Astrocyte (in vitro differentiated cells and primary cell): ENCODE measurements at places on chromosomes 7 and 10. TPM values are rescaled to one million over a fixed set of nuclear protein-coding genes. Genes with fewer than 3 reads are reported as not detected.

BLNK gene
- total RNA-seq = not detected in 2 replicates

PPRC1 gene
- total RNA-seq = 54.1 and 56.9 TPM in 2 replicates

ADAM22 gene
- total RNA-seq = 1.5 and 2.2 TPM in 2 replicates

TSPAN12 gene
- 9.8 and 13.0 TPM in 2 replicates for total RNA-seq

MGMT gene
- 9.5 and 11.6 TPM in 2 replicates for total RNA-seq

ATRNL1 gene
- total RNA-seq = 15.8 and 17.5 TPM in 2 replicates

MOGAT3 gene
- total RNA-seq = not detected in 2 replicates

LIPN gene
- not detected in 2 replicates for total RNA-seq

GAD2 gene
- total RNA-seq = not detected in 2 replicates

ANKRD61 gene
- total RNA-seq = 0.18 and 0.31 TPM in 2 replicates

- DNase-seq = no peak
- no peak overlapping the region for H3K4me3 ChIP-seq
- no peaks in the 10 kb centered on the region for H3K36me3 ChIP-seq
Observed at GRCh38 chr10:66625709-66626590, 299.9 kb upstream of the LRRTM3 start.

DNA sequence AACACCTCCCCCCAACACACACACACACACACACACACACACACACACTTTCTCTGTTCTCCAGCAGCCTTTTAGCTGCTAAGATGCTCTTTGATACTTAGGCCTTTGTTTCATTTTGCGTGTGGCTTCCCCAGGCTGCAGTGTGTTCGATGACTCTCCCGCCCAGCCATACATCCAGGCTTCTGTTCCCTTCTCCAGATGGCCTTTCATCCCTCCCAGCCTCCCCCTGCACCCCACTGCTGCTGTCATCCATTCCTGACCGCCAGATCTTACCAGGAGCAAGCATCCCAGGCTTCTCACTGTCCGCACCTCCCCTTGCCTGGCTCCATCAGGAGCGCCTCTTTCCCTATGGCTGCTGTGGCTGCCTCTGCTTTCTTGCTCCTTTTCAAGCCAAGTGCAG, 77.8 kb upstream of the PPIF start:
- no peak overlapping the region for H3K4me3 ChIP-seq
- no peaks in the 10 kb centered on the region for H3K27me3 ChIP-seq
- peaks cover 2% of the 10 kb centered on the region for H3K36me3 ChIP-seq
- peaks cover 49% of the 10 kb centered on the region for H3K4me1 ChIP-seq

GRCh38 chr10:78272329-78272728, 238.7 kb downstream of the RPS24 start:
- no peak overlapping the region for H3K27ac ChIP-seq
- H3K4me3 ChIP-seq = no peak overlapping the region
- no peaks in the 10 kb centered on the region for H3K36me3 ChIP-seq
- peaks cover 10% of the 10 kb centered on the region for H3K27me3 ChIP-seq
- H3K4me1 ChIP-seq = peaks cover 4% of the 10 kb centered on the region

- peaks cover 3% of the 10 kb centered on the region for H3K27me3 ChIP-seq
Observed at GRCh38 chr7:132075515-132075914, 500.8 kb downstream of the PLXNA4 start.

DNA sequence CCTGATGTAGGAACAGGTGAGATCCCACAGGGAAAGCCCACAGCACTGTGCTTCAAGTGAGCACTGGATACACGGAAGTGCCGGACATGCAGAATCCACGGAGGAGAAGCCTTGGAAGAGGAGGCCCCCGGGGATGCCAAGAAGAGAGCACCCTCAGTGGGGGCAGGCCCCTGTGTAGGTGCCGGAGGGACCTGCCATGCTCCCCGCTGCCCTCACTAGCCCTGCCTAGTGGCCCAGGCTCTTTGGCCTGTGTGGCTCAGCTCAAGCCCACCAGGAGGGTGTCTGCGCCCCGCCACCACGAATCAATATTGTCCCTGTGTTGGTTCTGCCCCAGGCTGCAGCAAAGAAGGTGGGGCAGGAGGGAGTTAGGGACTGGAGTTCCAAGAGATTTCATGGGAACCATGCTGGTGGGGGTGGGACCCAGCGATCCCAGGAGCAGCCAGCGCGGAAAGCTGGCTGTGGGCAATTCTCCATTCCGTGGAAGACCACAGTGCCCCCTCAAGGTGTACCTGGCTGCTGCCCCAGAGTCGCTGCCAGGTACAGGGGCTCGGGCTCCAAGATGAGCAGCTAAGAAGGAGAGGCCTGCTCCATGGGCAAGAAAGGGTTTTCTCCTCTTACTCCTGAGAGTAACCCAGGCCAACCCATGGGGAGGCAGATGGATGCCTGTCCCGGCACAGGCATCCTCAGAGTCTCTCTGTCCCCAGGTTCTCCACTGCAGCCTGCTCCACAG, 34.9 kb upstream of the LEP start:
- H3K27ac ChIP-seq = no peak overlapping the region
- no peaks in the 10 kb centered on the region for H3K36me3 ChIP-seq
- DNase-seq = no peak
- H3K4me3 ChIP-seq = no peak overlapping the region
- peaks cover 62% of the 10 kb centered on the region for H3K27me3 ChIP-seq
- no peaks in the 10 kb centered on the region for H3K4me1 ChIP-seq

GRCh38 chr10:79444199-79445119, 965 bp downstream of the ZCCHC24 start:
- H3K4me3 ChIP-seq = peak overlapping the region; percentile 77
- no peak for DNase-seq
- no peaks in the 10 kb centered on the region for H3K36me3 ChIP-seq
- H3K27me3 ChIP-seq = no peaks in the 10 kb centered on the region
- peak overlapping the region; percentile 64 for H3K27ac ChIP-seq

- H3K4me3 ChIP-seq = no peak overlapping the region
- H3K27me3 ChIP-seq = no peaks in the 10 kb centered on the region
- no peak for DNase-seq
Observed at GRCh38 chr10:19532411-19532810, 283.8 kb upstream of the PLXDC2 start.

GRCh38 chr10:3480281-3480989, 304.6 kb downstream of the KLF6 start:
- H3K27ac ChIP-seq = no peak overlapping the region
- peaks cover 14% of the 10 kb centered on the region for H3K4me1 ChIP-seq
- no peaks in the 10 kb centered on the region for H3K36me3 ChIP-seq
- H3K27me3 ChIP-seq = no peaks in the 10 kb centered on the region
- no peak for DNase-seq

- peaks cover 22% of the 10 kb centered on the region for H3K36me3 ChIP-seq
- no peak overlapping the region for H3K27ac ChIP-seq
- no peak overlapping the region for H3K4me3 ChIP-seq
Observed at GRCh38 chr7:155702616-155703015, 58.2 kb downstream of the RBM33 start.

DNA sequence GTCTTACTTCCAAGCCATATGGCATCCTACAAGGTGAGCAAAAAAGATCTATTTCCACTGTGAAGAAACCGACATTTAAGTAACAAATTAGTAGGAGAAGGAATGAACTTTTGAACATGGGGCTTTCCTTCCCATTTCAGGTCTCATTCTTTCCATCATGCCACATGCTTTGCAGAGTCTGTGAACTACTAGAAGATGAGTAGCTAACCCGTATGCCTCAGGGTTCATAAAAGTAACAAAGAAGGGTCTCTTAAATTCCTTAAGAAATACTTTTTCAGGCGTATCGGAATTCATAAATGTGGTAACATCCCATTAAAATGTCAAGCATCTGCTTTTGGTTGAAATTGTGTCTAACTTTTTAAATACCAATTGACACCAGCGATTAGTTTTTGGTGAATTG, 81.3 kb upstream of the TNS3 start:
- H3K36me3 ChIP-seq = no peaks in the 10 kb centered on the region
- no peak overlapping the region for H3K27ac ChIP-seq
- no peak overlapping the region for H3K4me3 ChIP-seq
- no peaks in the 10 kb centered on the region for H3K27me3 ChIP-seq

DNA sequence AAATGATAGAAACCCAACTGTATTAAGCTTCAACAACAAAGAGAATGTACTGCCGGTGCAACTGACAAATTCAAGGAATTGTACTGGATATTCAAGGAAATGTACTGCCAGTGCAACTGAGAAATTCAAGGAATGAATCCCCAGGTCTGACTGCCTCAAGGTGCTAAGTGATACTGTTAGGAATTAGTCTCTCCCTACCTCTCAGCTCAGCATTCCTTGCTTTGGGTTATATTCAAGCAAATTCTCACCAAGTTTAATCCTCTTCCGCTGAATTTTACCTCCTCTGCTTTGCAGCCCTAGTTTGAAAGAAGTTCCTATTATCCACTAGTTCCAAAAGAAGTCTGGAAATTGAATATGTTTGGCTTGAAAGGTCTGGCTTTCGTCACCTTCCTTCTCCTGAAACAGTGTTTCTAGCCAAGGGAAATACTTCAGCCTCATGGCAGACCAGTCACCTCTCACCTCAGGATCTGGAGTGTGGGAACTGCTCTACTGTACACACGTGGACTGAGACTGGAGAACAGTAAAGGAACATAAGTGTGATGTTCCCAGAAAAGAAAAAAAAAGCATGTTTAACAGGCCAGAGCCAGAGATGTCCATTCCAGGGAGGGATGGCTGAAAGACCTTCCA, 60.4 kb downstream of the SORCS1 start:
- H3K4me1 ChIP-seq = no peaks in the 10 kb centered on the region
- no peaks in the 10 kb centered on the region for H3K36me3 ChIP-seq
- no peaks in the 10 kb centered on the region for H3K27me3 ChIP-seq
- no peak overlapping the region for H3K27ac ChIP-seq

GRCh38 chr10:11235771-11236170, 218.1 kb downstream of the CELF2 start:
- H3K27ac ChIP-seq = no peak overlapping the region
- H3K36me3 ChIP-seq = no peaks in the 10 kb centered on the region
- no peaks in the 10 kb centered on the region for H3K27me3 ChIP-seq
- H3K4me1 ChIP-seq = no peaks in the 10 kb centered on the region

DNA sequence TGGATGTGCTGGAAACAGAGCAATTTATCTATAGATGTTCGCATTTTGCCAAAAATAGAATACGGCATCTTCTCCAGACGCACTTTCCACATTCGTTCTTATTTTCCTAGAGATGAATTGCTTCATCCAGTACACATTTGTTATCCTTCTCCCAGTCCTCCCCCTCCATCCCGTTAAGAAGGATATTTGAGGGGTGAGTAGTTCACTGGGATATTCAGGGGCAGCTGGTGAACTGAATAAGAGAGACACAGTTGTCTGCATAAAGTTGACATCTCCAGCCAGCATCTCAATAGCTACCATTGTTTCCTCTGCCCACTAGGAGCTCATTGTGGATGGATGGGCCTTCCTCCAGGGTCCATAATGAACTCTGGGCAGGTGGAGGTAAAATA, 456.8 kb upstream of the NRP1 start:
- H3K27ac ChIP-seq = no peak overlapping the region
- H3K36me3 ChIP-seq = no peaks in the 10 kb centered on the region
- no peaks in the 10 kb centered on the region for H3K4me1 ChIP-seq
- H3K4me3 ChIP-seq = no peak overlapping the region

GRCh38 chr10:78976825-78977755, 91.7 kb upstream of the ZMIZ1 start:
- H3K27ac ChIP-seq = peak overlapping the region; percentile 17
- H3K27me3 ChIP-seq = peaks cover 8% of the 10 kb centered on the region
- no peak overlapping the region for H3K4me3 ChIP-seq
- no peak for DNase-seq

DNA sequence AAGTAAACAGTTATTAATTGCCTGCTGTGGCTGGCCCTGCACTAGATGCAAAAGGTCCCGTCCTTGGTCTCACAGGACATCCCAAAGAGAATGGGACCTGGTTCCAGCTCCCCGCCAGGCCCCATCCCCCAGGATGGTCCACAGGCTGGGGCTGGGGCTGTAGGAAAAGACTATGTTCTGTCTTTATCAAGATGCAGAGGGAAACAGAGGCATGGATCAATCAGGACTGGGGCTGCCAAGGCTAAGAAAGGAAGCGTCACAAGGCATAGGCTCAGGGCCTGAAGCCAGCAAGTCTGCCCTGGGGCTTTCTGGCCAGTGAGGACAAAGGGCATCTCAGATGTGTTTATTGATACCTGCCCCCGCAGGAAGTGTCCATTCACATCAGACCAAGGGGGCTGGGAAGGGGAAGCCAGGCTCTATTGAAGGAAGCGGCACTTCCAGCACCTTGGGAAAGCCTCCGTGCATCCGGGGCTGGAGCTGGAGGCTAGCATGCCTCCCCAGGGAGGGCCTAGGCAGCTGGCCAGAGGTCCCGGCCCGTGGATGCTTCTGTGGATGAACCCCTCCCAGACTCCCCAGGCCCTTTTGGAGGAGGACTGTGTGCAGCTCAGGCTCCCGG, 5.8 kb downstream of the VSIR start:
- H3K27ac ChIP-seq = peak overlapping the region; percentile 73
- no peaks in the 10 kb centered on the region for H3K36me3 ChIP-seq
- no peaks in the 10 kb centered on the region for H3K27me3 ChIP-seq
- H3K4me1 ChIP-seq = peaks cover 40% of the 10 kb centered on the region

DNA sequence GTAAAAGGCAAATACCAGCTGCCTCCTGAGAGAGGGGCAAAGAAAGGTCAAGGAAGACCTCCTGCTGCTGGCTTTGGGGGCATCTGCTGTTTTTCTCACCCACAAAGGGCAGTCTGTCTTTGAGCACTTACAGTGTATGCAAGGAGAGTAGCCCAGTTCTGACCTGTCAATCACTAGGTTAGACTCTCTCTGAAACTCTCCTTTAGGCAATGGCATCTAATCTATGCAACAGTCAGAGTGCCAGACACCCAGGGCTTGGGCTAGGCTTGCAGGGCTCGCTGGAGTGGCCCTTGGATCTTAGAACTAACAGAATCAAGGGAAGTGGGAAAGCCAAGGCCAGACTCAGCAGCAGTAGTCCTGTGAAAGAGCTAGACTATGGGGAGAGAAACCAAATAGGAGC, 522.9 kb downstream of the NRG3 start:
- H3K4me3 ChIP-seq = no peak overlapping the region
- H3K4me1 ChIP-seq = no peaks in the 10 kb centered on the region
- no peak overlapping the region for H3K27ac ChIP-seq
- no peaks in the 10 kb centered on the region for H3K36me3 ChIP-seq
- H3K27me3 ChIP-seq = no peaks in the 10 kb centered on the region
- DNase-seq = no peak

DNA sequence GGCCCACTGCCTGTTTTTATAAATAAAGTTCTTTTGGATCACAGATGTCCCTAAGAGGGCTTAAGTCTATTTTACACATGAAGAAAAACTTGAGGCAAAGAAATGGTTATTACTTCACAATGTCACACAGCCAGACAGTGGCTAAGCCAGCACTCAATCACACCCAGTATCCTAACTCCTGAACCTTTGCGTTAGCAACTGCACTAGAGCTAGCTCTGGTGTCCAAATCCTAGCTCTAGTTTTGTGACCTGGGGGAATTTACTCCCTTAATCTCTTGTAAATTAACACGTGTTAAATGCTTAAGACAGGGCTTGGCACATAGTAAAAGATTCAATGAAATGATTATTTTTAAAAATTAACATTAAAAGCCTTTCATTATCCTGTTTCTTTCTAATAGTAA, 49.0 kb upstream of the TPK1 start:
- no peaks in the 10 kb centered on the region for H3K36me3 ChIP-seq
- no peaks in the 10 kb centered on the region for H3K4me1 ChIP-seq
- H3K27ac ChIP-seq = no peak overlapping the region
- H3K27me3 ChIP-seq = no peaks in the 10 kb centered on the region
- no peak overlapping the region for H3K4me3 ChIP-seq

GRCh38 chr10:61330669-61331068, 122.5 kb downstream of the TMEM26 start:
- H3K27me3 ChIP-seq = no peaks in the 10 kb centered on the region
- DNase-seq = no peak

- no peaks in the 10 kb centered on the region for H3K4me1 ChIP-seq
- no peaks in the 10 kb centered on the region for H3K27me3 ChIP-seq
- no peak for DNase-seq
Observed at GRCh38 chr10:111724121-111724520, 459.4 kb downstream of the GPAM start.

GRCh38 chr7:126658684-126659083, 594.1 kb downstream of the GRM8 start:
- H3K27me3 ChIP-seq = no peaks in the 10 kb centered on the region
- H3K36me3 ChIP-seq = no peaks in the 10 kb centered on the region
- no peak for DNase-seq
- no peak overlapping the region for H3K4me3 ChIP-seq
- H3K4me1 ChIP-seq = no peaks in the 10 kb centered on the region
